ENCODE measurements at places on chromosomes 6 and 20.

DNA sequence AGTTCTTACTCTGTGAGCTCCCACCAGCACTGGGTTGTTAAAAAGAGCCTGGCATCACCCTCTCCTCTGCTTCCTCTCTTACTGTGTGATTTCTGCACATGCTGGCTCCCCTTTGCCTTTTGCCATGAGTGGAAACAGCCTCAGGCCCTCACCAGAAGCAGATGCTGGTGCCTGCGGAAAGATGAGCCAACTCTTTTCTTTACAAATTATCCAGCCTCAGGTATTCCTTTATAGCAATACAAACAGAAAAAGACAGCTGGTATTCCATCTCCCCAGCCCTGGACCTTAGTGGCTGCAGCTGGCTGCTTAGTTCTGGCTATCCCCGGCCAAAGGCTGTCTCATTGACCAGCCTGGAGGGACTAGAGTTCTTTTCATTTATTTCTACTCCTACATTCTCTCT, 129.1 kb downstream of the IMPG1 start:
- no peak for DNase-seq

DNA sequence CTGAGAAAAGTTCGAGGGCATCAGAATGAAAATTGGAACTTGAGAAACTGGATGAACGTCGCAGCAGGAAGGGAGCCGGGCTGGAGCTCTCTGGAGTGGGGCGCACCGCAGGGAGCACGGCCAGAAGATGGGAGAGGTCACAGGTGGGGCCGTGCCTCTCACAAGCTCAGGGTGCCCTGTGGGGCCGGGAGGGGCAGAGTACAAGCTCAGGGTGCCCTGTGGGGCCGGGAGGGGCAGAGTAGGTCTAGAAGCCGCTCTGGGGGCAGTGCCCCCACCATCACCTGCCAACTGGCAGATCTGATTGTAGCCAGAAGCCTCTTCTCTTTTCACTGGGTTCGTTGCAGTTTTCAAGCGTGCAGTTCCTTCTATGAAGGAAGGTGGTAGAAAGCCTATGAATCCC, 61.1 kb upstream of the SNX9 start:
- DNase-seq, result no peak

- no peak for DNase-seq
Observed at GRCh38 chr6:81834141-81834681, 81.7 kb upstream of the TENT5A start.

DNA sequence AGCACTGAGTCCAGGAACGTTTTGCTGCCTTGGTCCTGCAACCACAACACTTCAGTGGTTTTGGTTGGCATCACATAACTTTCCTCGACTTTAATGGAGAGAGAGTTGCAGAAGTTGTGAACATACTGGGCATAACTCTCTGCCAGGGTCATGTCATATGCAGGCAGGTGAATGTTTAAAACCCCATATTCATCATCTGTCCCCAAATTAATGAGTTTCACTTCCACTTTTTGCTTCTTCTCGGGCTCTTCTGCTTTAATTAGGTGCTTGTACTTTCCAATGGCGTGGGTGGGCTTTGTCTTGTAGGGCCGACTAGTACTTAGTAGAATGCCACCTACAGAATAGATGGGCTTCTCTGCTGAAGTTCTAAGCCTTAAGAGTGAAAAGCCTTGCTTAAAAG, 45.2 kb upstream of the TFAP2A start:
- no peak for DNase-seq

- peak; percentile 39 for DNase-seq
Observed at GRCh38 chr6:26233649-26234420, 131.2 kb upstream of the BTN3A2 start.

GRCh38 chr6:139654888-139655782, 280.7 kb upstream of the CITED2 start:
- no peak for DNase-seq

- no peak for DNase-seq
Observed at GRCh38 chr6:157714153-157714490, 108.9 kb upstream of the SNX9 start.

DNA sequence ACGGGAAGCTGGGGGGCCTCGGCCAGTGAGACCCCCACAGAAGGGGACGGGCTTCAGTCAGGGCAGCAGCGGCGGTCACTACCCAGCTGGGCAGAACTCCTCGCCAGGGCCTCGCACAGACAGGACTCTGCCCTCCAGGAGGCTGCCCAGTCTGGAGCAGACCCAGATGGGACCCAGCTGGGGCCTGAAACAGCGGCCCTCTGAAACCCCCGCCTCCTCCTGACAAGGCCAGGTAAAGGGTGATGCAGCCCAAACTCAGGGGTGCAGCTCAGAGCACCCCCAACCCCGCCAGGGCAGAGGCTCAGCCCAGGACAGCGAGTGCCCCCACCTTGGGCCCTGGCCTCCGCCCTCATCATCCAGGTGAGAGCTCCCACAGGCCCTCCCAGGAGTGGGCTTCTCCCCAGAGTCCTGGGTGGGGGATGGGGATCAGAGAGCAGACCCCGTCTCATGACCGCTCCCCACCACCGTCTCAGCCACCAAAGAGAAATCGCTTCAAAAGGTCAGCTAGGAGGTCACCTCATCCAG, 2.2 kb downstream of the EEF1A2 start:
- DNase-seq, result no peak

GRCh38 chr6:42530296-42530695, 33.5 kb upstream of the UBR2 start:
- DNase-seq, result no peak
